ENCODE measurements at places on chromosomes 6 and 20. TPM values are rescaled to one million over a fixed set of nuclear protein-coding genes. Genes with fewer than 3 reads are reported as not detected.
A peak's percentile ranks its signal among the peaks of the same experiment; 100 is the strongest.

- peak; percentile 63 for DNase-seq
Observed at GRCh38 chr6:36820700-36821580, 18.3 kb downstream of the CPNE5 start.

GRCh38 chr6:81749707-81750106 lies 2.8 kb downstream of the TENT5A start:
- DNase-seq = no peak

DNA sequence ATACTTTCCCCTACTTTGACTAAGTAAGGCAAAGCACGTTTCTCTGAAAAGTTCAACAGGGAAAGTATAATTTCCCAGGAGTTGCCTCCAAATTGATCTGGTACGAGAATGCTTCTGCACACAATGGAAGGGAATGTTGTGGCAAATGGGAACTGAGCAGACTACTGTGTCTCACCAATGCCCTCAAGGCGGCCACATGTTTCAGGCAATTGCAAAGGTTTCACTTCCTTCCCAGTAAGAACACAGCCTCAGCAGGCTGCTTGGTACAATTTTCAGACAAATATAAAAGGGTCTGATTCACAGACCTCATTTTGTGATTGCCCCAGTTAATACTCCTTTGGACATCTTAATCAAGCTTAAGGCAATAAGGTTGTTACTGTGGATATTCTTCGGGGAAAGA lies 71.2 kb downstream of the KIAA0319 start:
- DNase-seq = no peak

- peak; percentile 93 for DNase-seq
Observed at GRCh38 chr6:85360794-85361642, 88.9 kb upstream of the NT5E start.

DNA sequence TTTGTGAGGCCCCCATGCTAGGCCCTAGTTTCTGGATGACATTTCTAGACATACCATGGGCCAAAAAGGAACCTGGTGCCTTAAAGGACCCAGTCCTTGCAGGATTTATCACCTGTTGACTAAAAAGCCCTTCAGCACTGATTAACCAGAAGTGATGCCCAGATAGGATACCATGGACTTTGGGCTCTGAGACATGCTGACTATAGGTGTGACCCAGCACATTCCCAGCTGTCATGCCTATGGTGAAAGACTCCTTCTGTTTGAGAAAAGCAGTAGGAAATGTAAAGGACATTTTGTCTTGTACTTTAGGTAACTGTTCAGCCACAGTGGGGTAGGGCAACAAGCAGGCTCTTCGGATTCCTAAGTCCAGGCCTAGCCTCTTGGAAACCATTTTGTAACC lies 724.2 kb downstream of the CD109 start:
- no peak for DNase-seq

DNA sequence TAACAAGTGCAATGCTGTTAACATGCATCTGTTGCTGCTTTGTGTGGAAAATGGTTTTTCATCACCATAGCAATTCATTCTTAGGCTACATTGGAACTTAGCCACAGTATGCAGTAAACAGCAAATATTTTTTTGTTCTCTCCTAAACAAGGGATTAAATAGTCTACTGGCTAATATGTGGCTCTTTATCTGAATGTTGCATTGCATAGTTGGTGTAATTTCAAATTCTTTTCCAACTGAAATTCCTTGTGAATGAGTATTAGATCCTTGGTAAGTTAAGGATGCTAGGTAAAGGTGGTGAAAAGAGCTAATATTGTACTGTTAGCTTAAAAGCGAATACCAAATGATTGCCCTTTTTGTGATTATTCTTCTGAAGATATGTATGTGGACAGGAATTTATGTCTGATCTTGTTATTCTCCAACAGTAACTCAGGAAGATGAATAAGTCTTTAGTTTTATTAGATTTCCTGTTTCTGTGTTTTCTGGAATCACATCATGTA lies 958 bp downstream of the MLIP start:
- no peak for DNase-seq

GRCh38 chr20:49964964-49965780 lies 17.6 kb upstream of the SNAI1 start:
- no peak for DNase-seq

DNA sequence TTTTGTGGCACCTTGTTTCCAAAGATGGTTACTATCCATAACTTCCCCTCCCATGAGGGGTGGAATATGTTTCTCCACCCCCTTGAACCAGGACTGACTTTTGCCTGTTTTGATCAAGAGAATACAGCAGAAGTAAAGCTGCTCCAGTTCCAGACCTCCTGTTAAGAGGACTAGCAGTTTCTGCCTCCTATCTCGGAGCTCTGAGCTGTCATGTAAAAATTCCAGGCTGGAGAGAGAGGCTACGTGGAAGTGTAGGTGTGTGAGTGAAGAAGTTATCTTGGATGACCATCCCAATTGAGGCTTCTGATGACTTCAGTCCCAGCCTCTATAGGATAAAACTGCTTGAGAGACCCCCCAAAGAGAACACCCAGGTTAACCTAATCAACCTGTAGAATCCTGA lies 511.7 kb upstream of the IMPG1 start:
- DNase-seq = no peak

GRCh38 chr6:142728364-142728763 lies 216.6 kb downstream of the HIVEP2 start:
- DNase-seq = no peak

GRCh38 chr6:151004383-151005024 lies 139.0 kb downstream of the MTHFD1L start:
- no peak for DNase-seq

DNA sequence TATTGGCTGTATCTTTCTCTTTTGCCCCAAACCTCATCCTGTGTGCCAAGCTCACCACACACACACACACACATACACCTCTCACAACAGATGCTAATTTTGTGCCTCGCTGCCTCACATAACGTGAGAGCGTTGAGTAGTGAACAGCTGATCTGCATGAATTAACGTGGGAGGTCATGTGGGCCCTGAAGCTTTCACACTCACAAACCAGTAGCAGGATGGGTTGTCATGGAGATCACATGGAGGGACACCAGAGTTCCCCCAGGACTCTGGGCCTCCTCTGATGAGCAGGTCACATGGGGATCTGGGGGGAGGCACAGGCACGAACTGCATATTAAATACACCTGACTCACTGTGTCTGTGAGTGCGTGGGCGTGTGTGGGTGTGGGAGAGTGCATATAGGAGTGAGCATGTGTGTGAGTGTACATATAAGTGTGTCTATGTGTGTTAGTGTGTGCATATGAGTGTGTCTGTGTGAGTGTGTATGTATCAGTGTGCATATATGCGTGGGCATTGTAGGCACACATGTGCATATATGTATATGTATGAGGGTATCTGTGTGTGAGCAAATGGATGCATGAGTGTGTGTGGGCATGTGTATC lies 62.7 kb upstream of the SULF2 start:
- DNase-seq = peak; percentile 64

- DNase-seq = no peak
Observed at GRCh38 chr6:5860849-5861248, 145.9 kb downstream of the NRN1 start.

DNA sequence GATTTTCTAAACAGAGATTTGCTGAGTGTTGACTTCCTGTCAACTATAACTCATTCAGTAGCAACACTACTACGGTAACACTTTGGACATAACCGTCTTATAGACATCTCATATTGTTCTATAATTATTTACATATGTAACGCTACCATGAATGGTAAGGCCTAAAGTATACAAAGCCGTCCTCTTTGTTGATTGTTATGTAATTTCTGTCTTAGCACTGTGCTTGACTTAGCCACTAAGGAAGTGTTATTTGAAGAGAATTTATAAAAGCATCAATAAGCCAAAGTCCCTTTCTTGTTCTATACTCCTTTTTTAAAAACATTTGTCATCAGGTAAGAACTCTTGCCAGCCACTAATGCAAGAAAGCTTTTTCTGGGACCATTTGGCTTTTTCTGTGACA lies 240.6 kb downstream of the MEI4 start:
- no peak for DNase-seq

GRCh38 chr6:160962835-160963623 lies 28.5 kb upstream of the MAP3K4 start:
- DNase-seq = no peak

Gene ADAM33
- not detected for total RNA-seq

Gene TBC1D22B
- 9.8 TPM for total RNA-seq

Gene SLC2A10
- total RNA-seq = 12.5 TPM

Gene COL11A2
- total RNA-seq = 0.07 TPM

Gene COL10A1
- total RNA-seq = not detected

Gene PROKR2
- not detected for total RNA-seq

Gene TLDC2
- total RNA-seq = 1.1 TPM

Measured in epithelial cell of proximal tubule (primary cell).